ENCODE measurements at places on chromosomes 16 and 17.

- DNase-seq: no peak
Observed at GRCh38 chr17:70702683-70703255, 533.4 kb downstream of the KCNJ2 start.

DNA sequence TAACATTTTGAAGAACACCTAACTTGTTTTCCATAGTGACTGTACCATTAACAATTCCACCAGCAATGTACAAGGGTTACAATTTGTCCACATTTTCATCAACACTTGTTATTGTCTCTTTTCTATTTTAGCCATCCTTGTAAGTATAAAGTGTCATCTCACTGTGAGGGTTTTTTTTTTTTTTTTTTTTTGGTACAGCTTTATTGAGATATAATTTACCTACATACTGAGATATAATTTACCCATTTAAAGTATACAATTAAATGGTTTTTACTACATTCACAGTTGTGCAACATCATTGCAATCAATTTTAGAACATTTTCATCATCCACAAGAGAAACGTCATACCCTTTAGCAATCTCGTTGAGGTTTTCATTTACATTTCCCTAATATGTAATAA lies 17.9 kb upstream of the TMIGD1 start:
- DNase-seq: no peak

DNA sequence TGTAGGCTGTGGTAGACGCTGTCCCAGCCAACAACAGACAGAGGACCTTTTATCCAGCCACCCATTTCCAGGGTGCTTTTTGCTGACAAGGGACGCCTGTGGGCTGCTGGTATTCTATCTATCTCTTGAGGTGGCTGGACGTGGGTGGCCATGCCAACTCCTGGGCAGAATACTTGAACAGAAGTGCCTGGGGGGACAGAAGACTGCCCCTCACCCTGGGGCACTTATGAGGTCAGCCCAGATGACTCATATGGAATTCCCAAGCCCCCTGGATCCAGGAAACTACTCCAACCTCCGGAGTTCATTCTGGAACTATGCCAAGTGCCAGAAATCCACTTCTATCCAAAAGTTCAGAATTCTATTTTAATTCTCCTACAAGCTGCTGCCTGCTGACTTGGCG lies 61.3 kb downstream of the CDRT4 start:
- no peak for DNase-seq

- DNase-seq: no peak
Observed at GRCh38 chr16:2026461-2027023, at the start of gene NHERF2. Gene NHERF2 (plus strand): TSS chr16:2026902. CDS start chr16:2027006, 104 bp downstream.

DNA sequence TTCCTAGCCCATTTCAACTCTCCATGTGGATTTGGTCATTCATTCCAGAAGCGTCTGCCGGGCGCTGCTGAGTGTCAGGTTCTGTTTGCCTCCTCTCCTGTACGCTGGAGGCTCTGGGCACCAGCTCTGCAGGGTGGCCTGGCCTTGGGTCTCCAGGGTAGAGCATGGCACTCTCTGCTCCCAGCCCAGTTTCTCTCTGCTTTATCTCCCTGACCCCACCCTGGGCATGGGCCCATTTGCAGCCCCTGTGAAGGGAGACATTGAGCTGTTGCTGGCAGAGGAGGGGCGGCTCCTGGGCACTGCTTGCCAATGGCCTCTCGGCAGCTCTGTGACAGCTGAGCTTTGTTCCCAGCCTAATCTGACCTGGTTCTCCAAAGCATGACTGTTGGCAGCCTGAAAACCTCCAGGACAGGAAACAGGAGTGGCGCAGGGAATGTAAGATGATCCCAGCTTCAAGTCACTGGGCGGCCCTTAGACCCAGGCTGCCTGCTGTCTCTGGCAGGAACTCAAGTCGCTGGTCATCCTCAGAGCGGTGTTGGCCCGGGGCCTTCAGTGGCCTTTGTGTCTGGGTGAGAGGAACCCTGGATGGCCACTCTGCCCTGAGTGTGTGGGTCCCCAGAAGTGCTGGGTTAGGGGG lies 146.8 kb downstream of the SEC14L1 start:
- DNase-seq: no peak
